ENCODE measurements at places on chromosomes 13 and 19. TPM values are rescaled to one million over a fixed set of nuclear protein-coding genes. Genes with fewer than 3 reads are reported as not detected.

Gene LILRB1
- total RNA-seq: 10.9 TPM

DNA sequence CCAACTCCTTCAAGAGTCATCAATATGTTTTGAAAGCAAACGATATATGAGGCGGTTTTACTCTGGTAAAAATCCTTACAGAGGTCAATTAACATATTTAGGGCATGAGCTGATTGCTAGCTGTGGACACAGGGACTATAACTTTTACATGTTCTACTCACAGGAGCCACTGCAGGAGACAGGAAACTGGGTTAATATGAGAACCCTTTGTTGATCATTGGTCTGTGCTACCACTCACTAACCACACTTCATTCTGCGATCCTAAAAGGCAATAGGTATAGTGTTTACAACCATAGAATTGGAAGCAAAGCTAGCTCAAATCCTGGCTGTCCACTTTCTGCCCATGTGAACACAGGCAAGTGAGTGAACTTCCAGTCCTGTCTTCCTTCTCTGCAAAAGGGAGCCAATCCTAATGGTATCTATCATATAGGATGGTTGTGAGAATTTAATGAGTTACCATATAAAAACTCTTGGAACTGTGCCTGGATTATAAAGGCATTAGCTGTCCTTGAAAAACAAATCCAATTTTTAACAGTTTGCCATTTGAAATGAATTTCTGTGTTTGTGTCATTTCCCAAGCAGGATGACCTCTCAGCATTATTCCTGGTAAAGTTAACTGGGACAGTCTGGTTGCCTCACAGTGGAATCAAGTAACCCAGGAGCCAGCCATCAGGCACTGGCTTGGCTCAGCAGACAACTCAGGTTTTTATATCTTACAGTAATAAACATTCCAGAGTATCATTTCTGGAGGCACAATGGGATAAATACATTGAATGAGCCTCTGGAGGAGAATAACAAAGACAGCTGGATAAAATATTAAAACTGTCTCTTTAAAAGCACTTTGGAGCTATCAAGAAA, 29.8 kb upstream of the RAP2A start:
- no peak for DNase-seq

DNA sequence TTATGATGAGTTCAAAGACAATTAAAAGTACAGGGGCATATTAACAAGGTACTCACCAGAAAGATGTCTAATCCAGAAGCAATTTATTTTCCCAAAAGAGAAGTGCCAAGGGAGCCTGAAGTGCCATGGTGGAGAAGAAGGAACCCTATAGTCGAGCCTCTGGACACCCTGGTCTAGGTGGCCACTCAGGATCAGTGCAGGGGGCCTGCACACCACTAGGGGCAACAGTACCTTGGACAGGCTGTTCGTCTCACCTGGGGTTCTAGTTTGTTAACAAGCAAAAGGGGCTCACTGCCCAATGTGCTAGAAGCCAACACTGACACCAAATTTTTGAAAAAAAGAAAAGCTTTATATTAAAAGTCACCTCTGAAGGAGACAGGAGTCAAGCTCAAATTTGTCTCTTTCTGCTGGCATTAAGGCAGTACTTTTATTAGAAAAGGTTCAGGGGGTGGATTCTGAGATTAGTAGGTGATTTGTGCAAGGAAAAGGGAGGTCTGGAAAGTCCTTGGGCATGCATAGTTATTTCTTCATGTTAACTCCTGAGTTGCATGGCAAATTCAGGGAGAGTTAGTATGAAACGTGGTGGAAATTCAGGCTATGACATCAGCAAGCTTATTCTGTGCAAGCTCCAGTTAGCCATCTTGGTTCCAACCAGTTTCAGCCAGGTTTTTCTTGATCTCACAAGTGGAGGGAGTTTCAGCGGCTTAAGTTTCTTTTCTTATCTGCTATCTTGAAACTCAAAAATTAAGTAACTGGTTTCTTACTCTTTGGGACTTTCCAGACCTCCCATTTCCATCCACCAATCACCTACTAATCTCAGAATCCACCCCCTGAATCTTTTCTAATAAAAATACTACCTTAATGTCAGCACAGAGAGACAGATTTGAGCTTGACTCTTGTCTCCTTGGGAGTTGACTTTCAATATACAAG, 884 bp upstream of the CBY2 start:
- DNase-seq: no peak

- no peak for DNase-seq
These were observed 628 bp downstream of the MRPL34 start for GRCh38 chr19:17306285-17306714.

DNA sequence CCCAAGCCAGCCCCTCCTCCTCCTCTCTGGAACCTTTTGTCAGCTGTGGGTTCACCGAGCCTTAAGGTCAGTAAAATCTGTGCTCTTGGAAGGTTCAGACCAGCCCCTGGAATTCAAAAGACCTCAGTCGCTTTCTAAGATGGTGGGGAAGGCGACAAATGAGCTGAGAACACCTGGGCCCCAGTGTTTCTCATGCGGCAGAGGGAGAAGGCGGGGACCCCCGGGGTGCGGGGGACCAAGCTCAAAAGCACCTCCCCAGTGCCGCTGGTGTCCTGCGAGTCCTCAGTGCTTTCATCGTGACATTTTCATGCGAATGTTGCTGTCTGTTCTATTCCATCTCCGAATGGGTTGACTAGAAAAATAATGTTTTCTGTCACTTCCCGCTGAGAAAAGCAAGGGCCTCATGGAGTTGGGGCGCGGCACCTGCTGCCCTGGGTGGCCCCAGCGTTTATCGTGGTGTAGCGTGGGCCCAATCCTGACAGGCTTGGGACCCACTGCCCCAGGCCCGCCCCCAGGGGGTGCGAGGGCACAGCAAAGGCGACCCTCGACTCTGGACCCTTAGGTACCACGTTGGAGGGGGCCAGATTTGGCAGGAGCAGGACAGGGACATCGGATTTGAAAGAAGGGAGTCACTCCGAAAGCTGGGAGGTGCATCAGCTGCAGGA, 751 bp upstream of the NTN5 start:
- DNase-seq: no peak

DNA sequence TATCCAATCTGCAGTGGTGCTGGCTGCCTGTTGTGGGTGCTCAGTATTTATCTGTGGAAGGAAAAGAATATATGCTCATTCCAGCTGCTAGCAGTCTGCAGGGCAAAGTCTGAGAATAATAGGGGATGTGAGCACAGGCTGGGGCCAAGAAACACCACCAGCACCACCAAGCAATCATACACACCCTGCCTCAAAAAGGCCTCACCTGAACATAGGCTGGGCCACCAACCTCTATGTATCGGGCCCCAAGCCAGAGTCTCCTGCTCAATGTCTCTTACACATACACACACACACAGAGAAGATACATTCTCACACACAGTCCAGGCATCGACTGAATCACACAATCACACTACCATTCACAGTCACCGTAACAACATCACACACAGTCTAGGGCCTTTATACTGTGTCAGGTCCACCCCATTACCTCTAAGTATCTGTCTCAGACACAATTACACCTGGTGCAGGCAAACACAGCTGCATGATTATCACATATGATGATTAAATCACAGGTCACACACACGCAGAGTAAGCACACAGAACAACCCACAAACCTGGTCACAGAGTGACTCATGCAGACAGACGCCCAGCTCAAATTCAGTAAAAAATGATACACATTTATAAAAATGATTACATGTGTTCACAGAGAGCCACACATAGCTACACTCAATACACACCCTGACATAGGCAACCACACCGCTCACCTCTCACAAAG, 1.3 kb upstream of the ZSCAN22 start:
- DNase-seq: no peak

DNA sequence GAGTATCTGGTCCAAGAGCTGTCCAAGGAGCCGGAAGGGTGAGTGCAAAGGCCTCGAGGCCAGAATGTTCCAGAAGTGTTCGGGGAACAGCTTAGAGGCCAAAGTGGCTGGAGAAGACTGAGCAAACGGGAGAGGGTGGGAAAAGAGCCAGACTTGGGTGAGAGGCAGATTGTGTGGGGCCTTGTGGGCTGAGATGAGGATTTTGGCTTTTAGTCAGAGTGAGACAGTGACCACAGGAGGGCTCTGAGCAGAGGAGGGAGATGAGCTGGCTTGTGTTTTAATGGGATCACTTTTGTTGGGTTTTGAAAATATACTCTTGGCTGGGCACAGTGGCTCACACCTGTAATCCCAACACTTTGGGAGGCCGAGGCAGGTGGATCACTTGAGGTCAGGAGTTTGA, 5.6 kb downstream of the NANOS2 start:
- DNase-seq: no peak

- no peak for DNase-seq
These were observed 458.6 kb downstream of the DCT start for GRCh38 chr13:94020833-94021232.
